ENCODE measurements at places on chromosomes 11 and 22. TPM values are rescaled to one million over a fixed set of nuclear protein-coding genes. Genes with fewer than 3 reads are reported as not detected.

SMTNL1 gene
- total RNA-seq, result not detected

OR8D4 gene
- total RNA-seq, result not detected

PRG3 gene
- not detected for total RNA-seq

C11orf87 gene
- total RNA-seq, result 0.01 TPM

GAS2L1 gene
- 26.4 TPM for total RNA-seq

OR6X1 gene
- total RNA-seq, result not detected

MS4A15 gene
- not detected for total RNA-seq

SAAL1 gene
- total RNA-seq, result 40.8 TPM

OR52I1 gene
- not detected for total RNA-seq

TCF20 gene
- 15.9 TPM for total RNA-seq

LSP1 gene
- 1.8 TPM for total RNA-seq

MACROD1 gene
- 12.0 TPM for total RNA-seq

A4GALT gene
- 13.4 TPM for total RNA-seq

SPCS2 gene
- 251 TPM for total RNA-seq

SMC1B gene
- not detected for total RNA-seq

Measured in A549 treated with DMSO at 1 μM for 4 hours (cell line).